Fibroblast of skin of right quadriceps (primary cell): ENCODE measurements at places on chromosomes 6 and 20.
A peak's percentile ranks its signal among the peaks of the same experiment; 100 is the strongest.

DNA sequence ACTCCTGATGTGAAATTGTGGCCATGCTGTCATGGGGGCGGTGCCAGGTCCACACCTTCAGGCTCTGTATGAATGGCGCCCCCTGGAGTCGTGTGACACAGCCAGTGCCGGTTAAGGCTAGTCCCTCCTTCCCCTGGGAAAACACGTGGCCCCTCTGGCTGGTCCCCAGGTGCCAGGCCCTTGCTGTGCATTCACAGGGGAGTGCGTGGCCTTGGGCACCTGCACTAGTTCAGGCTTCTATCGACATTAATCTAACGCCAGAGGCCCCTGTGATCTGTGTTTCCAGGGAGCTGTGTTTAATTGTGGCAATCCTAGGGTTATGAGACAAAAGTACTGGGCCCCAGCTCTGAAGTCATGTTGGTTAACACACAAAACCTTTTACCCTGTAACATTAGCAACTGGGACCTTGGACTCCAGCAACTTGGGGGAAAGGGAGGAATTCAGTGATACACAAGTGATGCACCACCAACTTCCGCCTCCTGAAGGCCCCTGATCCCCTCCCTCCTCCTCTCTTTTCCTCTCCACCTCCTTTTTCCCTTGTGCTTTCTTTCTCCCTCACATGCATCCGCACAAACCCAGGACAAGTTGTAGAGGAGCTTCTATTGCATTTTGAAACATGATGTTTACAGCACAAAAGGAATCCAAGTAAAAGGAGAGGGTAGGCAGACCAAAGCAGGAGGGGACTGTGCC lies 74.0 kb downstream of the SSR1 start:
- DNase-seq, result peak; percentile 61

- DNase-seq, result no peak
Measured at GRCh38 chr20:38383147-38383546, 36.9 kb downstream of the LBP start.

DNA sequence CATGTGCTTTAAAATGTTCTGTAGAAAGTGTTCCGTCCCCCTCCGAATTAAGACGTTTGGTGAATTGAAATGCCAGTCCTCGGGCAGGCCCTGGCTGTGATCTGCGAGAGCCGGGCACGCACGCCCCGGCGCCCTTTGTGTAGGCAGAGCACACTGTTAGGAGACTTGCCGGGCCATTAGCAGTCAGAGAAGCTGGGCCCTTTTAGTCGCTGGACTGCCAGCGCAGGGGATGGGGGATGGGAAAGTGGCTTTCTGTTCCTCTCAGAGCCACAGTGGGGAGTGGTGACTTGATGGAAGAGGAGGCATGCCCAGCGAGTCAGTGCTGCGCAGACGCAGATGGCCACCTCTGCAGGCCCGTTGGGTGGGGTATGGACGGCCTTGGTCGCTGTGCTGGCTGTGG lies 2.2 kb downstream of the PPP1R3G start:
- DNase-seq, result no peak

GRCh38 chr6:144305567-144305966 lies 20.4 kb downstream of the UTRN start:
- DNase-seq, result no peak

DNA sequence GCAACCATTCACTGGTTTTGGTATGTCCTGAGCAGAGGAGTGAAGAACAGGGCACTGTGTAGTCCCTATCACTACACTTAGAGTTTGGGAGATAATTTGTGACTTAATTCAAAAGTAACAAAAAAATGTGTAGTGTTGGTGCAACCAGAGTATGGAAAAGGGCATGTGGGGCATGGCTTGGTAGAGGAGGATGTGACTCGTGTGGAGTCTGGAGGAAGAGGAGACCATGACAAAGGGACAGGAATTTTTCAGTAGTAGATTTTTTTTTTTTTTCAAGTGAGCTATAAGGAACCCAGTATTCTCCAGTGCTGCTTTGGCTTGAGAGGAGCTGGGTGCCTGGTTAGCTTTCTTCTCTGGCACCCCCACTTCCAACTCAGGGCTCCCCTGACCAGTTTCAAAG lies 5.1 kb downstream of the MTRES1 start:
- no peak for DNase-seq

- DNase-seq, result no peak
Measured at GRCh38 chr6:45109551-45109950, 218.6 kb upstream of the RUNX2 start.

DNA sequence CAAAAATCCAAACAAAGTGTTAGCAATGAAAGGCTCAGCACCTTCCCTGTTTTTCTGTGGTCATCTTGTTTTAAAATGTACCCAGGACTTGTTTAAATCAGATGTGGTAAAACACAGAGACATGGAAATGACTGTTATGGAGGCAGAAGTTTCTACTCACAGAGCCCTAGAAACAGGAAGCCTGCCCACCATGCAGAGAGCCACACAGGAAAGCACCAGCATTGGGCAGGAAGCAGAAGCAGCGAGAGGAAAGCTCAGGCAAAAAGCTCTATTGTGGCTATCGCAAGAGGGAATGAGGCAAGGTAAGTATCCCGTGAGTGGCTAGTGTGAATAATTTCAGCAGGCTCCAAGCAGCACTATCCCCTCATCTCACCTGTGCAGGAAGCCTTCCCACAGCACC lies 42.8 kb downstream of the GPR6 start:
- no peak for DNase-seq

GRCh38 chr6:146433881-146434731 lies 109.5 kb upstream of the RAB32 start:
- DNase-seq, result peak; percentile 8

DNA sequence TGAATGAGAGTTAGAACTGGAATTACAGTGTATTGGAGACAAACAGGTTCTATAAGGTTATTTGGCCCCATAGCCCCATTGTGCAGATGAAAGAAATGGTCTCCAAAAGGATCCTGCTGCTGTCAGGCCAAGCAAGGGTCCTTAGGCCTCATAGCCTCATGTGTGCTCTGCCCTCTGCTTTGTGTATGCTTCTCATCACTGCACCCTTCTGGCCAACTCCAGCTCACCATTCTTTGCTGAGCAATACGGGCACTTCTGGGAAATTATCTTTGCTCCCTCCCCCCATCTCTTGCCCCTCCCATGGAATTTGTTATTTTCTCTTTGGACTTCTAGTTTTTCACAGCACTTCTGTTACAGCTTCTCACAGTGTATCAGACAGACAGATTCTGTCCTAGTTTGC lies 298.8 kb downstream of the FOXA2 start:
- DNase-seq, result no peak

DNA sequence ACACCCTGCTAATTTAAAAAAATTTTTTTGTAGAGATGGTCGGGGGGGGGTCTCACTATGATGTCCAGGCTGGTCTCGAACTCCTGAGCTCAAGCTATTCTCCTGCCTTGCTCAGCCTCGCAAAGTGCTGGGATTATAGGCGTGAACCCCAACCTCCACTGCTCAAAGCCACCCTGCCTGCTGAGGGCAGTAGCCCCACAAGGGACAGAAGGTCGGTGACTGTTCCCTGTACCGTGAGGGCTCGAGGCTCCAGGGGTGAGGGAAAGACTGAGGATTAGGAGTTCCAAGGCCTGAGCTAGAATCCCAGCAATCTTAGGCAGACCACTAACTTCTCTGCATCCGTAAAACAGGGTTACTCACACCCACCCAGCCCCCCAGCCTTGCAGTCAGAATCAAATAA lies 51.1 kb downstream of the CPNE5 start:
- no peak for DNase-seq

DNA sequence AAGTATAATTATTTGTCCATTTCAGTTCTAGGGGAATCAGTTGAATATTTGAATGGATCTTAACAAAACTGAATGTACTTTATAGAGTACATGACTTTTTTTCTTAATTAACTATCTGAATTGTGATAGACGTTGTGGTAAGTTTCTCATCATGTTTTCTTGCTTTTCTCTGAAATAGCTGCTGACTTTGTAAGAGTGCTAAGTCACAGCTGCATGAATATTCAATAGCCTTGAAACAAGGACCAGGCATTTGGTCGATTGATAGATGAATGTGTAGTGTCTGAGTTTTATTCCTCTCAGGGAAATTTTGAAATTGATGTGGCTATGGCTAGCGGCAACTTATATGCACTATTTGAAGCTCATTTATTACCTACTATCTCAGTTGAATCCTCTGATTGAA lies 56.0 kb downstream of the ADGRB3 start:
- no peak for DNase-seq

DNA sequence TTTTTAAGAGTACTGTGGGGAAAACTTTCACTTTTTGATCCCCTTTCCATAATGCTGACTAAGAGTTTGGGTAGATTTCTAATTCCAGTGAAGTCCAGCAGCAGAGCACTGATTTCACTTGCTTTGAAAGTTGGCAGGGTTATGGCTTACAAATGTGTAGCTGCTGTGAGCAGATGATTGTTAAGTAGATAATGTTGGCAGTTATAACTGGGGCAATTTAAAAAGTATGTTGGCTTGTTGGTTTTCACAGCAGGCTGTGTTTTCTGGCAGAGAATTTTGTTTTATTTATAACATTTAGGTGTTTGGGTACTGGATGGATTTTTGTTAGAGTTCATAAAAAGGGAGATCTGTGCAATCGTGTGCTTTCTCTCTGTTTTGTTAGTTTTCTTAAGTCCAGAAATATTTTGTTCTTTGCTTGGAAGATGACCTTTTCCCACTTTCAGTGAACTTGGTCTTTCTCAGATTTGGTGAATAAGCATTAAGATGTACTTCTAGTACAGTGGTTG lies 31.4 kb downstream of the AFDN start:
- DNase-seq, result peak; percentile 60

- no peak for DNase-seq
Measured at GRCh38 chr6:54083287-54083686, 28.0 kb upstream of the MLIP start.

DNA sequence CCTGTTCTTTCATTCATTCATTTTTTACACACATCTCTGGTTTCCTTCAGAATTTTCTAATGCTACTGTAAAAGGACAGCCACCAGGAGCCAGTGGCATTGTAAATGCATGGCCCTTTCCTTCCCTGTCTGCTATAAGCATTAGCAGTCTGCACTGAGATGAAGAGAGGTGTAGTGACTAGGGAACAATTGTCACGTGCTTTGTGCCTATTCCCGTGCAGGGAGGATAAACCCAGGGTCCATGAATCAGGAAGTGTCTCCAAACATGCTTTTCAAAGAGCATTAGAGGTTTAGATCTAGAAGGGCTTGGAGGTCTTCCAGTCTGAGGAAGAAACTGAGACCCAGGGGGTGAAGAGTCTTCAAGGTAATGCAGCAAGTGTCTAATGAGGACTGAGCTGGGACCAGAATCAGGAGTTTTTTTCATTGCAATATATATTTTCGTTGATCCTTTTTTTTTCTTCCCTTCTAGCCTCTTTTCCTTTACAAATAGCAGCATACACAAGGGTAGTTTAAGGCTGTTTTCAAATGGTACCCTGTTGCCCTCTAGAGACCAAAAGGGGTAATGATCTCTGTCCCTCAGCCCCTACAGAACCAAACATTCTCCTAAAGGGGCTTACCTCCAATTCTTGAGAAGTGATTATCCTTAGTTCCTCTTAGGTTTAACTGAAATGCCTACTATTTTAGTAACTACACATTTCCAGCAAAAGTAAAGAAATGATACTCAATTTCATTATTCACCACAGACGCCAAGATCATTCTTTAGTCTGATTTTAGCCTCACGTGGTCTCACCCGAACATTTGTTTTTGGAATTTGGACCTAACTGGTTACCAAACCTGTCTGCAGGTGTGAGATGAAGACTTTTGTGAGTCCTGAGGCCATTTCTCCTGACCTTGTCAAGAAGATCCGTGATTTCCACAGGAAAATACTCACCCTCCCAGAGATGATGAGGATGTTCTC lies 6.6 kb downstream of the TRIM15 start:
- peak; percentile 54 for DNase-seq

- DNase-seq, result no peak
Measured at GRCh38 chr20:16236589-16237241, 336.5 kb downstream of the KIF16B start.

- no peak for DNase-seq
Measured at GRCh38 chr6:159065759-159066329, 21.1 kb upstream of the TAGAP start.

DNA sequence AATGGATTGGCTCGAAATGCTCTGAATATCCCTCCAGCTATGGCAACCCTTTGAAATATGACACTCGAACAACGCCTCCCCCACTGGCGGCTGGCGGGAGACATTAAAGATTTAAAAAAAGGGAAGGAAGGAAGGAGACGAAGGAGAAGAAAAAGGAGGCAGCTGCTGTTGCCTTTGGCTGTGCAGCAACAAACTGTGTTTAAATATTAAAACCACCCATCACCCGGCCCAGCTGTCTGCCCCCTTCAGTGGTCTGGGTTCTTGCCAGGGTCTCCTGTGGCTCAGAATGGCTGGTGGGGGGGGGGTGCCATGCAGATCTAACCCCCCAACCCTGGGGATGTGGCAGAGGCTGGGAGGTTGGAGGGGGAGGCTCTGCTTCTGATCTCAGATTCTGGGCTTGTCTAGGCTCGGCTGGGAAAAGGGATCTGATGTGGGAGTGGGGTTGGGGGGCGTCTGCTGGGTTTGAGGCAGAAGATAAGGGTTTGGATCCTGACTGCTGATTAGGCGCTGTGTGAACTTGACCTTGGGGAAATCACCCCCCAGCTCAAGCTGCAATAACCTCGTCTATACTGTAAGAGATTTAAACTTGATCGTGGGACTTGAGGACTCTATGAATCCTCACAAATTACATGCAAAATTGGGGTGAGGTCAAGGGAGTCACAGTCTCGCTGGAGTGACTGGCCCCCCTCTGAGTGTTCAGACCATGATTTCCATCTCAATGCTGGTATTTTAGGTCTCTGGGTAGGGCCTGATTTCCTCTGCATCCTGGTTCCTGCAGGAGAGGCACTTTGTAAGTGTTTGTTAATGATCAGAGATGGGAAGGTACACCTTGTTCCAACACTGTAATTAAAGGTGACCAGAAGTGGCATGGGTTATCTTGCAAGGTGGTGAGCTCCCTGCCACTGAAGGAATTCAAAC lies 40.3 kb upstream of the BLCAP start:
- DNase-seq, result peak; percentile 15

- no peak for DNase-seq
Measured at GRCh38 chr6:156887623-156888269, 110.6 kb downstream of the ARID1B start.

DNA sequence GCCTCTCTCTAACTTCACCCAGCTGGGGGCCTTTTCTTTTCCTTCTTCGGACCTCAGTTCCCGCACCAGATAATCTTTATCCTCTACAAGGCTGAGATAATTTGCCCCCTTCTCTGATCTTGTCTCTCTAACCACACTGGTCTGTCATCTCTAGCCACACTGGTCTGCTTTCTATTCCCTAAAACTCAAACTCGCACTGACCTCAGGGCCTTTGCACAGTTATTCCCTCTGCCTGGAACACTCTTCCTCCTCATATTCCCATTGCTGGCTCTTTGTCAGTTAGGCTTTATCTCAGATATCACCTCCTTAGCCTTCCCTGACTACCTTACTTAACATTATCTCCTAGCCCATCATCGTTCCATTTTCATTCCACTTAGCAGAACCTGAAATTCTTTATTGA lies 7.6 kb downstream of the RIMS4 start:
- no peak for DNase-seq
